Sciatic nerve (tissue), 2 donors: ENCODE measurements at places on chromosomes 5 and 9. TPM values are rescaled to one million over a fixed set of nuclear protein-coding genes. Genes with fewer than 3 reads are reported as not detected.

DNA sequence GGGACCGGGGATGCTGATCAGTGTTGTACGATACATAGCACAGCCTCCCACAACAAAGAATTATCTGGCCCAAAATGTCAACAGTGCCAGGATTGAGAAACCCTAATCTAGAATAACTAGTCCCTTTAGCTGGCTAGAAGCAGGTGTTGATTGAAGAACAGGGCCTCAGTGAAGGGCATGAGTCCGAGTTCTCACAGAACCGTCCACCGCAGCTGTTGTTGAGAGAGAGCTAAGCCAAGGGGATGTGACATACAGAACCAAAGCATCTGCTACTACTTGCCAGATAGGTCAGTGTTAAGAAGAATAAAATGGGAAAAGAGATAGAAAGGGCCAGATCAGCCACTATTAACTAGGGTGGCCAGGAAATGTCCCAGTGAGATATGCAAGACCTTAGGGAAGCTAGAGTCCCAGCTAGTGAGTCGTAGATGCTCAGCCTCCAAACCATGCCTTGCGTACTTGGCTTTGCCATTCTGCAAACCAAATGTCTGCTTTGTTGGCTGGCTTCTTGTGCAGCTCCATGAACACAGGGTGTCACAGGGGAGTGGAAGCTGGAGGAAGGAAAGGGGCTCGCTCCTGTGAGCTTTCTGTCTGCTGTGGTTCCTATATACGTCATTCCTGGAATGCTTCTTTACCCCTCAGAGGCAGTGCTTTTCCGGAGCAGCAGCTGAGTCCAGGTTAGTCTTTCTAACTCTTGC, 68.9 kb downstream of the FBXO38 start:
- DNase-seq, result no peak

DNA sequence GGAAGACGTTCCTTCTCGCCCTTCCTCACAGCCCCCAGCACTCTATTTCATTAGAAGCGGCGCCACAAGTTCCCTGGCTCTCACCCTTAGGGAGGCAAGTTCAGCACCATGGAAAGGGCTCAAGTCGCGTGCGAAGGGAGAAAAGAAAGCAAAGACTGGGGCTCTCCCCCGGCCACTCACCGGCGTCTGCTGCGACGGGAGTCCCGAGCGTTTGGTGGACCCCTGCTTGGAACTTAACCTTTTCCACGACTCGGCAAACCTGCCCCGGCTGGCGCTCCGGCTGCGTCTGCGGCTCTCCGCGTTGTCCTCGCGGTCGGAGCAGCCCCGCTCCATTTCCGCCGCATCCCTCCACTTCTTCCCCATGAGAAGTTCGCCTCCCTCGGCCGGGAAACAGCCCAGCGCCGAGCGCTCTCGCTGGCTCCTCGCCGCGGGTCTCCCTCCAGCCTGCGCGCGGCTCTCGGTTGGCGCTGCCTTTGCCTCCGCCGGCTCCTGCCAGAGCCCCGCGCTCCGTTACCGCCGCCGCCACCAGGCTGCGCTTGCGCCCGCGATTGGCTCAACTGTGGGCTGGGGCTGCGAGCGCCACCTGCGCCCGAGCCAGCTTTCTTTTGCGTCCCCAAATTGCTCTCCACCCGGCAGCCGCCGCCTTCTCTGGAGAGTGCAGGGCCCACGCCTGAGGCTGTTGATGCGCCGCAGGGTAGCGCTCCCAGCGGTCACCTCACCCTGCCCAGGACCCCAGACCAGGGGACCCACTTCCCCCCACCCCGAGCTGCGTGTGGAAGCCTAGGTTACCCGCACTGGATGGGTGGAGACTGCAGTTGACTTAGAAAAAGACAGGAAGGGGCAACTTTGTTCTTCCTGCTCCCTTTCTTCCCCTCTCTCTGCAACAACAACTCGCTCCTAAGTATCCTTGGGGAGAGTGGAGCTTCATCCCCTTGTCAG, 321.6 kb downstream of the CEMIP2 start:
- no peak for DNase-seq

C9 gene
- not detected for total RNA-seq

CKMT2 gene
- 5.9 TPM for total RNA-seq

CDX1 gene
- not detected for total RNA-seq
